ENCODE measurements at places on chromosomes 3 and 15. TPM values are rescaled to one million over a fixed set of nuclear protein-coding genes. Genes with fewer than 3 reads are reported as not detected.
A peak's percentile ranks its signal among the peaks of the same experiment; 100 is the strongest.

DNA sequence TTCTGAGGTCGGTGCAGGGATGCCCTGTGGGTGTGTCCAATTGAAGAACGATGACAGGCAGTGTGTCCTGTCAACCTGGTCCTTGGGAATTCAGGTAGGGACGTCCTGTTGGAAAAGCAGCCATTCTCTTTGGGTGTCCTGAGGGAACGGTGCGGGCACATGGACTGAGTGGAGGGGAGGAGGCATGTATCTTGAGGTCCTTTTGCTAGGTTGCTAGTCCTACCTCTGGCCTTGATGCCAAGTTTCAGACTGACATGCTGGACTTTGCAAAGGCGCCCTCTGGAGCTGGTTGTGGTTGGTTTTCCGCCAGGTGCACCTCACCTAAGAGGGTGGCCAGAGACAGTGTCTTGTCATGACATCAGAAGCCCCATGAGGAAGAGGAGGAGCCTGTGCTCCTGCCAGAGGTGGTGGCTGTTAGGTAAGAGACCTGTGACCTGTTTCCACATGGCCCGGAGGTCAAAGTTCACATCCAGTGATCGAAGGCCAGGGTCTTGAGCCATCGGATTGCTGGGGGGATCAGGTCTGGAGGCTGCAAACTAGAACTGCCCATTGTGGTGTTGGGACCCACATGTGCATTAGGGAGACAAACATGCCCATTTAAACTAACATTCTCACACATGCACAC lies 106.3 kb downstream of the SNRPN start:
- no peaks in the 10 kb centered on the region for H3K27me3 ChIP-seq
- peaks cover 97% of the 10 kb centered on the region for H3K36me3 ChIP-seq
- no peak overlapping the region for H3K27ac ChIP-seq
- H3K4me3 ChIP-seq, result no peak overlapping the region
- no peaks in the 10 kb centered on the region for H3K4me1 ChIP-seq

FRMD5 gene
- 0.71 TPM for total RNA-seq

DNA sequence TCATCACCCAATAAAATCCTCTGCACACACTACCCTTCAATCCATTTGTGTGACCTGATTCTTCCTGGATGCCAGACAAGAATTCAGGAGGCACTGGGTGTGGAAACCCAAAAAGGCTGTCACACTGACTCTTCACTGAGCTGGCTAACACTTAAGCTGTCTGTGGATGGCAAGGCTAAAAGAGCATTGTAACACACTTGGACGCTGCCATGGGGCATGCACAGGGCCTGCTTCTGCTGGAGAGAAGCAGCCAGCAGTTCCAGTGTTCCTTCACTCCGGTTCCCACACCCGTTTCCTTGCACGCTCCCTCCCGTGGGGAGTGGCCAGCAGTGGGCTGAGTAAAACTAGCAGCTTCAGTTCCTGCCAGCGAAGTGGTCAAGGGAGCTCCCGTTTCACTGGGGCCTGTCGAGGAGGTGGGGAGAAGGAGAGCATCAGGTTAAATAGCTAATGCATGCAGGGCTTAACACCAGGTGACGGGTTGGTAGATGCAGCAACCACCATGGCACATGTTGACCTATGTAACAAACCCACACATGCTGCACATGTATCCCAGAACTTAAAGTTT lies 737.1 kb downstream of the FHIT start:
- no peak overlapping the region for H3K4me3 ChIP-seq
- no peaks in the 10 kb centered on the region for H3K4me1 ChIP-seq
- H3K27ac ChIP-seq, result no peak overlapping the region
- H3K27me3 ChIP-seq, result no peaks in the 10 kb centered on the region
- no peak for DNase-seq

DNA sequence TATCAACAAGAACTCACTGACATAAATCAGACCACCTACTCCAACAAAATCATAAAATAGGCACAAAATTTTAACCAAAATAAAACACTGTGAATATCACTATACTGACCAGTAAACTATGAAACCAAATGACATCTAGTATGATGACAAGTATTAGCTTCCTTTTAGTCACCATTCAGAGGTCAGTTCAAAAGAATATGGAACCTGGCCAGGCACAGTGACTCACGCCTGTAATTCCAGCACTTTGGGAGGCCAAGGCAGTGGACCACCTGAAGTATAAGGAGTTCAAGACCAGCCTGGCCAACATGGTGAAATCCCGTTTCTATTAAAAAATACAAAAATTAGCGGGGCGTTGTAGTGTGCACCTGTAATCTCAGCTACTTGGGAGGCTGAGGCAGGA lies 65.8 kb downstream of the SMARCC1 start:
- H3K27ac ChIP-seq, result no peak overlapping the region
- DNase-seq, result no peak
- H3K27me3 ChIP-seq, result no peaks in the 10 kb centered on the region
- H3K4me3 ChIP-seq, result no peak overlapping the region
- no peaks in the 10 kb centered on the region for H3K4me1 ChIP-seq
- H3K36me3 ChIP-seq, result peaks cover 28% of the 10 kb centered on the region

DNA sequence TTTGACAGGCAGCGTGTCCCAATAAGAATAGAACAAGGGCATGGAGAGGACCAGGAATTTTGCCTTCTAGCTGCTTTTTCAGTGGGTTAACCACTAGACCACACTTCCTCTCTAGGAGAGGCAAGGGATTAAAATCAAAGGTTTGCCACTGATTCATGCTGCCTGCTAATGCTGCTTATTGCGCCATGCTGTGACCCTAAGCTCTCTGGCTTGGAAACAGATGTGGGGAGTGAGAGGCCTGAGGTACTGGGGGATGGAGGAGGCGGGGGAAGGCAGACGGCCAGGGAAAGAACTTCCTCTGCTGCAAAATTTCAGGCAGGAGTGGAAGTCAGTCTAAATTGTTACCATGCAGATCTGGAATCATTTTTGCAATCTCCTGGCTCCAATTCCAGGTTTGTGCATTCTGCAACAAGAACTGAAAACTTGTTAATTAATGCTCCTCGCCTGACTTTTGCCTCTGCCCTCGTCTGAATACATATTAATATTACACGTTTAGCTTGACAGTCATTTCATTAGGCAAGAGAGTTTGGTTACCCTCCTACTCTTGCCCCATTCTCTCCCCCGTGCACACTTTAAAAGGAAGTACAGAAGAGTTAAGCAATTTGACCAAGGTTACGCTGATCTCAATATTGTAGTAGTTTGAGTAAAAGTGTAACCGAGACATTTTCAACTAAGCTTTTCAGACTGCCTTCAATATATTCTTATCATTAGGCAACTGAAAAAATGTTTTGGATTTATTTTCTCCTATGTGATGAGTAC lies 121.7 kb upstream of the SPRED1 start:
- H3K4me1 ChIP-seq, result peaks cover 29% of the 10 kb centered on the region
- H3K27ac ChIP-seq, result peak overlapping the region; percentile 56
- H3K4me3 ChIP-seq, result no peak overlapping the region

DNA sequence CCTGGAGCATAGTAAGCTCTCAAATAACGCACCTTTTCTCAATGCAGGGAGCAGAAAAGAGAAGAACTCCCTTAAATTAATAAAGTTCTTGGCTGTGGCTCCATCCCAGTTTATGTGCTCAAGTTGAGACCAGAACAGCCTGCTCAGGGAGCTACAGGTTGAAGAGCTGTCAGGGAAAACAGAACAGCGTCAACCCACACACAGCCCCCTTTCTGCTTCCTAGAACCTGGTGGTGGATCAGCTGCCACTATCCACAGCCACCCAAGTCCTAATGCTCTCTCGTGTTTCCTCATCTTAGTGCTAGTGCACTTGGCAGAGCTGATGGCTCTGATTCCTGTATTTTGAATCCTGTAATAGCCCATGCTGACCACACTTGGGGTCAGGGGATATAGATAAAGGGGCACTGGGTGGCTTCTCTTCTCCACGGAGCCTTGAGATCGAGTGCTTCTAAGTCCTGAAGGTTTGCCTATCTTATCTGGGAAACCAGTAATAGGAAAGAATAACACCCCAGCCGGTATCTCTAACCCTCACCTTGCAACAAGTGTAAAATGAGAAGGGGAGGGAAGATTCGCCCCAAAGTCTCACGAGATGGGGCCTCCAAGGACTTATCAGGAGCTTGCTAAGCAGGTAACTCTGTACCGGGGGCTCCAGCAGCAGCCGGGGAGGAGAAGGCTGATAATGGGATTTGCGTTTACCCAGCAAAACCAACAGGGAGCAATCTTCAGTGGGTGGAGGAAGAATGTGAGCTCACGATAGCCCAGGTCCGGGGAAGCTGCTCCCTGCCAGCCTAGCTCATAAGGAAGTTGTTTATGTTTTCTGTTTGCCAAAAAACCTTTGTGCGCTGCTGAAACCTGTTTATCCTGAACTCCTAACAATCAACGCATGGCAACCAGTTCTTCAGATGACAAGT lies 136.2 kb upstream of the ICE2 start:
- DNase-seq, result no peak
- H3K4me1 ChIP-seq, result no peaks in the 10 kb centered on the region
- H3K27ac ChIP-seq, result no peak overlapping the region
- H3K36me3 ChIP-seq, result no peaks in the 10 kb centered on the region

- peaks cover 10% of the 10 kb centered on the region for H3K4me1 ChIP-seq
- H3K4me3 ChIP-seq, result no peak overlapping the region
- no peaks in the 10 kb centered on the region for H3K27me3 ChIP-seq
- no peaks in the 10 kb centered on the region for H3K36me3 ChIP-seq
Measured at GRCh38 chr3:129934234-129935123, 40.0 kb upstream of the TRH start.
